ENCODE measurements at places on chromosomes 2 and 18. TPM values are rescaled to one million over a fixed set of nuclear protein-coding genes. Genes with fewer than 3 reads are reported as not detected.

The COPS9 gene
- total RNA-seq, result 85.9 TPM

The CRACDL gene
- total RNA-seq, result not detected

- DNase-seq, result peak; percentile 79
These were observed 294.7 kb upstream of the EPAS1 start for GRCh38 chr2:46002507-46002883.

The MZT2B gene
- total RNA-seq, result 24.9 TPM

GRCh38 chr2:54634564-54635511, 88.6 kb upstream of the EML6 start:
- peak; percentile 84 for DNase-seq

The TM4SF20 gene
- total RNA-seq, result under 0.01 TPM

The ANKRD36B gene
- 19.4 TPM for total RNA-seq

DNA sequence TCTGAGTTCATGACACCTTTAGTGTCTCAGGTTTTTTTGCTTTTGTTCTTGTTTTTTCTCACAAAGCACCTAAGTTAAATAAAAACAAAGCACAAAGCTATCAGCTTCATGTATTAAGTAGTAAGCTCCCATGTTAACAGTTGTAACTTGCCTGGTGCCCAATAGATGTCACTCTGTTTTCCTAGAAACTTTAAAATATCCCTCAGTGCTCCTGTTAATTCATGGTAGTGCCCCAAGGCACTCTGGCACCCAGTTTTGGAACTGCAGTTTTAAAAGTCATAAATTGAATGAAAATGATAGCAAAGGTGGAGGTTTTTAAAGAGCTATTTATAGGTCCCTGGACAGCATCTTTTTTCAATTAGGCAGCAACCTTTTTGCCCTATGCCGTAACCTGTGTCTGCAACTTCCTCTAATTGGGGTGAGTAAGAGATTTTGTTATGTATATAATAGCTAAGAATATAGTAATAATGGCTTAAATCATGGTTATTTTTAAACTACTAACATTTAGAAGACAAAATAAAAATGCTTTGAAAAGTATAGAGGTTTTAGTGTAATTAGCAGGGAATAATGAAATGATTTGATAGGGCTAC, 555.0 kb upstream of the TMEFF2 start:
- no peak for DNase-seq

The SKOR2 gene
- not detected for total RNA-seq

The ABHD1 gene
- not detected for total RNA-seq

DNA sequence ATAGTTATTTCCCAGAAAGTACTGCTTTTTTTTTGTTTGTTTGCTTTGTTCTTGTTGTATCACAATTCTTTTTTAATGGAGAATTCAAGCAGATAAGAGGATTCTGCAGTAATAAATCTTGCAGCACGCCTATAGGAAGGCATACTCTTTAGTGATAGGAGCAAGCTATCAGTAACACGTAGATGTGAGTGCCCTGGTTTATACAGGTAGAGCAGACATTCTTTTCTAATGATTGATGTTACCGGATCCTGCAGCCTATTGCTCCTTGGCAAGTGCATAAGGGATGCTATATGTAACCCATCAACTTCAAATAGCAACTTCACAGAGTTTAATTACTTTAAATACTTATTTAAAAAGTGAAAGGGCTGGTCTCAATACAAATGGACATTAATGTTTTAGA, 834.2 kb upstream of the GCFC2 start:
- DNase-seq, result no peak

GRCh38 chr18:26717123-26717719, 148.3 kb downstream of the AQP4 start:
- DNase-seq, result no peak

DNA sequence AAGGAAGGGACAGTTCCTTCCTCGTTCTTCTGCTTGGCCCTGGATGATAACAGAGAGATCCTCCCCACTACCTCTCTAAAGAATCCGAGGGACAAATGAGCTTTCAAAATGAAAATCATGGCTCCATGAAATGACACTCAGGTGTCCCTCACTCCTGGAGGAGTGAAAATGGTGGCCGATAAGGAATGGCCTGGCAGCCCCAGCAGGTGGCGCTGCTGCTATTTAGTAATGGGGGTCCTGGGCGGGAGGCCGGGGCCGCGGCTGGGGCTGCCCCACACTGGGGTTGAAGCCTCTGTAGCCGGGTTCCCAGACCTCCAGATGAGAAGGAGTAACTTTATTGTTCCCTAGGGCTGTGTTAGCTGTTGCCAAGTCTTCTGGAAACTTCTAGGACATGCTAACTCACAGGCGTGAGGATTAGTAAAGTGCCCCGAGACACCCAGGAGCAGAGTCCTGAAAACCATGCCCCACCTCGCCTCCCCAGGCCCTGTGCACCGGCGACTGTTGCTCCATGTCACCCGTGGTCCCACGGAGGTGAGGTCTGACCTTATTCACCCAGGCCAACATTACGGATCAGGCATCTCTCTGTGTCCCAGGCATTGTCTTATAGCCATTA, 138.0 kb downstream of the CTIF start:
- peak; percentile 38 for DNase-seq

GRCh38 chr2:201436141-201436540, 15.1 kb downstream of the TRAK2 start:
- DNase-seq, result no peak

The FOXD4L1 gene
- total RNA-seq, result not detected

- no peak for DNase-seq
These were observed 805 bp upstream of the TNFRSF11A start for GRCh38 chr18:62324181-62324828.

The ERBB4 gene
- total RNA-seq, result not detected

- DNase-seq, result peak; percentile 98
These were observed 144.2 kb downstream of the TGIF1 start for GRCh38 chr18:3593904-3594759.

The PSTPIP2 gene
- 14.4 TPM for total RNA-seq

DNA sequence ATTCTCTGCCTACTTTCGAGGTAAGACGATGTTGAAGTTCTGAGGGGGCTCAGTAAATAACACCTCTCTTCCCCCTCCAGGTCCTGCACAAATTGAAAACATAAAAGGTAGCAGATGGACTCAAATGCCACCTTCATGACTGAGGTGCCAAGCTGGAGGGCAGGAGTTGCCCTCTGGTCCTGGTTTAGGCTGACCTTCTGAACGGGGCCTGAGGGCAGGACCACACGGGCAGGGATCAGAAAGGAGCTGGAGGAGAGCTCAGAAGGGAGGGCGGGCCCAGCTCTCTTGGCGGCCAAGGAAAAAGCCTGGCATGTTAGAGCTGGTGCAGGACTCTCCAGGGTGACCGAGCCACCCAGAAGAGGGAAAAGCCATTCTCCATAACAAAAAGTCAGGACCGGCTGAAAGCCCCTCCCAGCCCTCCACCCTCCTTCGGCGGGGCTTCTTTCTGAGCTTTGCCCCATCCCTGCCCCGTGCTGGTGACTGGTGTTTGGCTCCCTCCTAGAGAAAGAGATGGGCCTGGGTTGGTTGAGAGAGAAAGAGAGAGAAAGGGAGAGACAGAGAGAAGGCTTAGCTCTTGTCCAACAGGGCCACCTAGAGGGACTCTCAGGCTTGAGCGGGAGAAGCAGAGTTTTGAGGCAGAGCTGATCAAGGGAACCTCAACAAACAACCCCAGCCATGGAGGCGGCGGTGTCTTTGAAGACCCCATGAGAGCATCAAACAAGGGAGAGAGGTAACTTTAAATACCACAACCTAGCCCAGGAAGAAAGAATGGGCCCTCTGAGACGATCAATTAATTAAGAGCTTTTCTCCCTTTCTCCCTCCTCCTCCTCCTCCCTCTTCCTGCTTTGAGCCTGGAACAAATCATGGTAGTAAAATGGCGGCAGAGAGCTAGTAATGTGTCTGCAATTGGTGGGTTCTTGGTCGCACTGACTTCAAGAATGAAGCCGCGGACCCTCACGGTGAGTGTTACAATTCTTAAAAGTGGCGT, 50.8 kb downstream of the WIPF1 start:
- peak; percentile 43 for DNase-seq
